Stimulated activated CD4-positive, alpha-beta T cell treated with anti-CD3 and anti-CD28 coated beads, Interleukin-1b, Interleukin-23, amount 100 ng/mL, for 24 hours (primary cell): ENCODE measurements at places on chromosomes 3 and 15.

DNA sequence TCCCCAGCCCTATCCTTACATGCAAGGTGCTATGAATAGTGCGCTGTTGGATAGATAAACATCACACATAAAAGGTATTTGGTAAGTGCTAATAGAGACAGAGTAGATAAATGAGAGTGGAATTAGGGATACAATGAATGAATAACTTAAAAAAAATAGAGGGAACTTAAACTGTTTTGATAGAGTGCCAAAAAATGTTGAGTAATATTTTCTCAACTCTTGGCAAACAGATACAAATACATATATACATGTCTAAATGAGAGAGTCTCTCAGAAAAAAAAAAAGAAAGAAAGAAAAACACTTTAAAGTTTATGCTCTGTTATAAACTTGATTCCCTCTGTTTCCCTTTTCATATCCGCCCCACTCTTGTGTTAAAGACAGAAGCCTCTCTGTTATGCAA, 667.4 kb downstream of the ROBO2 start:
- DNase-seq = no peak

GRCh38 chr15:48119277-48119676, 1.5 kb upstream of the SLC24A5 start:
- no peak for DNase-seq

- no peak for DNase-seq
Measured at GRCh38 chr3:16257309-16257708, 7.4 kb downstream of the DPH3 start.

- DNase-seq = peak; percentile 53
Measured at GRCh38 chr15:52139599-52140462, 27.3 kb upstream of the BCL2L10 start.

- peak; percentile 2 for DNase-seq
Measured at GRCh38 chr3:186307594-186308221, 54.3 kb downstream of the DGKG start.

- no peak for DNase-seq
Measured at GRCh38 chr3:154193000-154193615, 71.9 kb downstream of the ARHGEF26 start.

GRCh38 chr3:112744825-112745566, 101.7 kb downstream of the CD200R1L start:
- DNase-seq = no peak

- no peak for DNase-seq
Measured at GRCh38 chr3:57026944-57027343, 33.5 kb upstream of the SPATA12 start.

DNA sequence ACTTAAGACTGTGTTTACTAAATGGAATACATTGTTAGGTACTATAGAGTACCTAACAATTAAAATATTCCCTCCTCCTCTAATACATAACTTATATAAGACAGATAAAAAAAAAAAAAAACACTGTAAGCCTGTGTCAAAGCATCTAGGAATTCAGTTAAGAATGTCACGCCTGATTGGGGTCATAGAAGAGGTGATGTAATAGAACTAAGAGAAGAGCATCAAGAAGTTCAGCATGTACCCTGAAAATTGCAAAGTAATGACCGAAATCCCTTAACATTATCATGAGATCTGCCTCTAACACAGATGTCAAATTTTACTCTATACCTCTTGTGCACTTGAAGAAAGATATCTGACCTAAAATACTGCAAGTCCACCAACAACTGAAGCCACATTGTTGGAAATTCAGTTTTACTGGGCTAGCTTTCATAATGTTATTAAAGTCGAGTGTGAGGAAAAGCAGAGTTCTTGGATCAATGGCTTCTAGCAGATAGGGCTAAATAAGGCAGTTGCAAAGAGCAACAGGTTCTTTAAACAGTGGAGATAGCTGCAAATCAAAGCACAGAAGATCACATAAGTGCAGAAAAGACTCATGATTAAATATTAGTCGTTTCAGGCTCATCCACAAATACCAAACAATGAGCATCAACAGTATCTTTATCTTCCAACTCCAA, 75.0 kb downstream of the TBL1XR1 start:
- no peak for DNase-seq

GRCh38 chr15:36673039-36673438, 93.6 kb downstream of the CDIN1 start:
- no peak for DNase-seq

DNA sequence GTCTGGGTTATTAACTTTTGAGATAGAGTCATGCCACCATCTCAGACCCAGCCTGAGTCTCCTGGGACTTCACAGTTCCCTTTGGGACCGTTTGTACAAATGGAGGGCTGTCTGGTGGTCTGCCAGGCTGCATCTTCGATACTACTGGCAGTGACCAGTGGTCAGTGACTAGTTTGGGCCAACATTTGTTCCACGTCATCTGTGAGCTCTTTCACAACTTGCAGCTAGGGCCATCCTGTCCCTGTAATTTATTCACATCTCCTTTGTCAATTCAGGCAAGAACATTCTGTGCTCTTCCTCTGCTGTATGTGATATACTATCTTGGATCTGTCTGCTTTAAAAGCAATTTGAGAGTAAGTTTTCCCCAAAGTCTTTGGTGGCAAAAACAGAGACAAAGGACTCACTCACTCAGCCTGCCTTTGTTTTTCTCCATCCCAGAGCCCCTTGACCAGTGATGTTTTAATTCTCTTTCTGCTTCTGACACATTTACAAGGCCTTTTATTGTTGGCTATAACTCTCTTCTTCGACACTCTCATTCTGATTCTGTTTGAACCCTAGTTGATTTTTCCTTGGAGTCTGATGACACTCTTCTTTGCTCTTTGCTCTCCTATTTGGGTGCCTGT, 353.4 kb downstream of the EPHB1 start:
- DNase-seq = no peak

DNA sequence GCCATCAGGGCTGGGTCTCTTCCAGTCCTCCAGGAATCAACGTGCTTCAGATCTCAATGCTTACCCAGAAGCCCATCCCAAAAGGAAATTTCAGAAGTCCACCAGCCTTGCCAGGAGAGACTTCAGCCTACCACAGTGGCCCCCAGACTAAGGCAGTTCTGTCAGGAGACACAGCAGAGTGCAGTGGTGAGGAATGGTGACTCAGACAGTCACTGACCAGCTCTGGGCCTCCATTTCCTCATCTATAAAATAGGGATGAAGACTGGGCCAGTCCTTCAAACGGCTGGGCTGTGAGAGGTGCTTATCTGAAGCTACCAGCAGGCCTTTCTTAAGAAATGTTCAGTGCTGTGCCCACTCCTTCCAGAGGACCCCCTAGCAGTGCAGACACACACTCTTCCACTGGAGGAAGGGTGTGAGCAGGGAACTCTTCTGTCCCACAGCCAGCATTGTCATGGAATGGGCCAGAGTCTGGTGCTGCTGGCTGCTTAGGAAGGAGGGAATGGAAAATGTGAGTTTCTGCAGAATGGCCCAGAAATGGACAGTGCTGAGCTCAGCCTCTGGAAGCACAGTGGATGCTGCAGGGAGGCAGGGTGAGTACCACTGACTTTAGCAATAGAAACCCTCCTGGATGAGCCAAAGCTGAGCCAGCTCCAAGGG, 41.6 kb upstream of the DUSP7 start:
- no peak for DNase-seq

GRCh38 chr3:137172728-137173127, 214.9 kb downstream of the IL20RB start:
- no peak for DNase-seq

- no peak for DNase-seq
Measured at GRCh38 chr3:72388117-72388516, 460.1 kb downstream of the SHQ1 start.

DNA sequence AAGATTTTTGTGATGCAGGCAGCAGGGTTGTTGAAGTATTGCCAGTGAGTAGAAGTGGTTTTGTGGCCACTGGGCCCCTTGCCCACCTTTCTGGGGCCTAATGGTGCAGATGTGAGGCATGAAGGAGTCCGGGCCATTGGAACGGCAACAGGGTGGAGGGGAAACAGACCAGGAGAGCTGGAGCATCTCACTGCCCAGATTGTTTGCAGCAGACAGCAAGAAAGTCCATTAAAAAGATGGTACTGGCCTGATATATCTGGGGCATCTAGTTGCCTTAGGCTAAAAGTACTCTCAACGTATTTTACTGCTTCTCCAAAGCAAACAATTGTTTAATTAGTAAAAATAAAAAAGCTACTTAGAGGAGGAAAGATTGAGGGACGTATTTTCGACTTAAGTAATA, 298.4 kb downstream of the SATB1 start:
- no peak for DNase-seq

- no peak for DNase-seq
Measured at GRCh38 chr15:66842710-66843441, 140.8 kb downstream of the SMAD6 start.

- no peak for DNase-seq
Measured at GRCh38 chr15:87609894-87610293, 646.6 kb downstream of the NTRK3 start.

- no peak for DNase-seq
Measured at GRCh38 chr15:95629503-95630168, 700.9 kb upstream of the NR2F2 start.

DNA sequence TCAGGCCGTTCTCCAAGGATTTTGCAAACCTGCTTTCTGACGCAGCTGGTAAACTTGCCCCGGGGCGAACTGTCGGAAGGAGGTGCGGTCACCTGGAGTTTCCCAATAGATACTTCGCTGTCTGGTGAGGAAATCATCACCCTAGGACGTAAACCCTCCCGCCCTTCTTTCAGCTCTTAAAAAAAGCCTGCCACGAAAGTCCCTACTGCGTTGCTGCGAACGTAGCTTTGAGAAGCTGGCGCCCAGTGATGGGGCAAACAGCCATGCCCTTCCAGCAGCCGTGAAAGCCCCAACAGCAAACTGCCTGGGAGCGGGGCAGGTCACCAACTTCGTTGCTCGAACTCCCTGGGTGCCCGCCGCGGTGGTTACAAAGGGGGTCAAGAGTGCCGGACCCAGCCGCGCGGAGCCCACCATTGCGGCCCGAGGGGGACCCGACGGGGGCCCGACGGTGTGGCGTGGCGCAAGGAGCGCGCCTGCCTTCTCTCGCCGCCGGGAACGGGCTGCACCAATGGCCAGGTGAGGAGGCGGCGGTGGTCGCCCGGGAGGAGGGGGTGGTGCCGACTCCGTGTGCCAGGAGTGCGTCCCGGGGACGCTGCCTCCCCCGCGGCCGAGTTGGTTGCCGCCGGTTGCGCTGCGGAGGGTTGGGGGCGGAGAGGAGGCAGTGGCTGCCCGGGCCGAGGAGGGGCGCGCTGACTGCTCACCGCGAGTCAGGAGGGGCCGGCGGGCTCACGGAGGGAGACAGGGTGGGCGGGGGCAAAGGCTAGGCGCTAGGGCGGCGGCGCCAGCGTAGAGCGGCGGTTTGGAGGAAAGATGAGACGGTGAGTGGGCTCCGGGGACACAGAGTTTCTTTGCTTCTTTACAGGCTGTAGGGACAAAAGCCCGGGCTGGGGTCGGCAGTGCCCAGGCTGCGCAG, at the start of gene PHLDB2:
PHLDB2 (plus strand) TSS at position 205 of the 913 bp plus-strand sequence. CDS start 24,813 bp downstream, outside the sequence.
- peak; percentile 26 for DNase-seq

DNA sequence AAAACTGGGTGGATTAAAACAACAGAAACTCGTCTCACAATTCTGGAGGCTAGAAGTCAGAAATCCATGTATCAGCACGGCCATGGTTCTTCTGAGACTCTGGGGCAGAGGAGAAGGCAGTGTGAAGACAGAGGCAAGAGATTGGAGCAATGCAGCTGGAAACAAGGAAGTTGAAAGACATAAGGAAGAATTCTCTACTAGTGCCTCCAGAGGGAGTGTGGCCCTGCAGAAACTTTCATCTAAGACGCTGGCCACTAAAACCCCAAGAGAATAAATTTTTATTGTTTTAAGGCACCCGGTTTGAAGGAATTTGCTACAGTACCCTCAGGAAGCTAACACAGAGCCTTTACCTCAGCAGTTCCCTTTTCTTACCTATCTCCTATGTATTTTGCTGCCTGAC, 1012.2 kb upstream of the CADM2 start:
- no peak for DNase-seq

DNA sequence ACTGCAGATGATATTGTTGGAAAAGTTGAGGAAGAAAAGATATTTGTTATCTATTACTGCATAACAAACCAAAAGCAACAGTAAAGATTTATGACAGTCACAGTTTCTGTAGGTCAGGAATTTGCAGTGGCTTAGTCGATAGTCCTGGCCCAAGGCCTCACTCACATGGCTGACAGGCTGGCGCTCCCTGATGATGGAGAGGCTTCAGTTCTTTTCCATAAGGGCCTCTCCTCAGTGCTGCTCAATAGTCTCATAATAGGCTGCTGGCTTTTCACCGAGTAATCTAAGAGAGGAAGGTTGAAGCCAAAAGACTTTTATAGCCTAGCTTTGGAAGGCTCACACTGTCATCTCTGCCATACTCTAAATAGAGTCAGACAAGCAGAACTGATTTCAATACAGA, 17.7 kb downstream of the IREB2 start:
- DNase-seq = no peak

DNA sequence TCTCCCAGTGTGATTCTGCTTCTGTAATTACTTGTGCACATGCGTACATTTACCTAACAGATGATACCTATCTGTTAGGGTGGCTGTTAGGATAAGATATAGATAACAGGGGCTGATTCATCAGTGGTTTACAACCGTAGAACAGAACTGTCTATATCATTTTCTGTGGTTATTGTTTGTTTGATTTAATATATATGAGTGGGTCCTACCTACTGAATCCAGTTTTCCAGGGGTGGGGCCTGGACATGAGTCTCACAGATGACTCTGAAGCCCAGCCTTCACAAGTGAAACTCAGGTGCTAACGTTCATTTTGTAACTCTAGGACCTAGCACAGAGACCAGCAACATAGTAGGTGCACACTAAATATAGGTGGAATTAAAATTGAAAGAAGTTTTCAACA, 10.4 kb upstream of the ACAP2 start:
- DNase-seq = no peak

DNA sequence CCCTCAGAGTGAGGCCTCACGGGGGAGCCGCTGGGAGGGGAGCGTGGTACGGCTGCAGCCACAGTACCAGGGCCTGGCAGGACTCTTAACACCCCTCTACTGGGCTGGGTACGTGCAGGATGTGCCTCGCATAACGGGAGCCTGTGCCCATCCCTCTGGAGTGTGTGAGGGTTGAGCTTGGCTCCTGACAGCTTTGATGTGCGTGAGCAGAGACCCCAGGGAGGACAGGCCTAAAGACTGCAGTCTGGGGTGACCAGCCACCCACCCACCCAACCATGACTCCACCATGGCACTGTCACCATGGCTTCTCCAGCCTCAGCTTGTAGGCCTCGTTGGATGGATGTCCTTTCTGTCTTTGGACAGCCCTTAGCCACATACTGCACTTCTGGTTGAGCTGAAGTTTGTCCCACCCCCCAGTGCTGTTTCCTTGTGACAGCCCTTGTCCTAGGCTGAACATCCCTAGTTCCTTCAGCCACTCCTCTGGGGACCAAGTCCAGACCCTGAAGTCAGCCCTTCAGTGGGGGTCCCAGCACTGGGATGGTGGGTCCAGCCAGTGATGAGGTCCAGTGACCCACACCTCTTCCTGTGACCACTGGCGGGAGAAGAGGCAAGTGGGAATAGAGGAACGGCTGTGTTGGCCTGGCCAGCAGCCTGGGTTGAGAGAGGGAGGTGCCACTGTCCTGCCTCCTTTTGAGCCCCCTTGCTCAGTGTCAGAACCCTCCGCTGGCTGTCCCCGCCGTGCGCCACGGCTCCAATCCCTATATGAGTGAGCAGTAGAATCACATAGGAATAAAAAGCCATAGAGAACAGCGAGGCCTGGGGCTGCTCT, 6.1 kb downstream of the GLYCTK start:
- DNase-seq = no peak

- no peak for DNase-seq
Measured at GRCh38 chr3:52053307-52054304, 2.8 kb downstream of the DUSP7 start.
